Stimulated activated CD8-positive, alpha-beta memory T cell treated with anti-CD3 and anti-CD28 coated beads, Interleukin-15, amount 100 ng/mL, for 24 hours (primary cell): ENCODE measurements at places on chromosomes 7 and 10.

GRCh38 chr7:87510411-87510875 lies 35.0 kb upstream of the ABCB4 start:
- DNase-seq: no peak

- DNase-seq: no peak
These were observed 82.2 kb upstream of the NAMPT start for GRCh38 chr7:106367018-106367420.

- no peak for DNase-seq
These were observed 234.6 kb upstream of the MKI67 start for GRCh38 chr10:128360783-128361182.

DNA sequence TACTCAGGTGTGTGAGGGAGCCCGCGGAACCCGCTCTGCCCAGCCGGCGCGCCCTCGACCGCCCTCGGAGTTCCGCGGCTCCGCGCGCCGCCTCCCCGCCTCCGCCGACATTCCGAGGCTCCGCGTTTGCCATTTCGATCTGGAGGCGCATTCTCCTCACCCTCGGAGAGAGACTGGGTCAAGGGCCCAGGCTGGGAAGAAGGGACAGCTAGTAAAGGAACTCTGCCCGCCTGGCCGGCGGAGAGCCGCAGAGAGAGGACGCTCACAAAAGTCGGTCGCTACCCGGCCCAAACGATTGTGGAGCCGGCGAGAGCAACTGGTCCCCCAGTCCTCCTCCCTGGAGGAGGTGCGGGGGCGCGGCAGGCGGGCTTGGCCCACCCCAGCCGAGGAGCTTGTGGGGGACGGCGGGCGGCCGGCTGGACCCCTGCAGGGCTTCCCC lies 74.5 kb upstream of the LEP start:
- DNase-seq: no peak

GRCh38 chr10:25912866-25913265 lies 21.2 kb upstream of the MYO3A start:
- DNase-seq: no peak
